ENCODE measurements at places on chromosomes 16 and 17.

DNA sequence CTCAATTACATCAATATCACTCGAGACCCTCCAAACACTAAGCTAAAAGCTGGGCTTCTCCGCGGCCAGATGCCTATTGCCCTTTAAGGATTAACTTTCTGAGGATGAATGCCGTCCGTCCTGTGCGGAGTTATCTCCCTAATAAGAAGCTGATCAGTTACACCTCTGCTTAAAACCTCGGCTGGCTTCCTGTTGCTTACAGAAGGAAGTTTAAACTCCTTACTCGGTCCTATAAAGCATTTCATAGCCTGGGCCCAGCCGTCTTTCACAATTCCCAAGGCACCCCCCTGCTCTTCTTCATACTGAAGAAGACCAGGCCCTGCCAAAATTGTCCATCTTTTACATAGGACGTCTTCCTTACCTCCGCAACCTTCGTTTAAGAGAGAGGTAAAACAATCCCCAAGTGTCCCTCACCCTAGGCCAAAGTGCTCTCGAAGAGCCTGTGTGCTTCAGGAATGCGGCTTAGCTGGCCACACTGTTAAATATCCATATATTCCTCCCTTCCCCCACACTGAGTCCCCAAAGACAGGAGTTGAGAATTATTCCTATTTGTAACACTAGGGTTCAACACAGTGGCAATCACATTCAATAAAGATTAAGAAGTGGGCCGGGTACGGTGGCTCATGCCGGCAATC is 112.6 kb upstream of the IRX5 start:
- DNase-seq = no peak

DNA sequence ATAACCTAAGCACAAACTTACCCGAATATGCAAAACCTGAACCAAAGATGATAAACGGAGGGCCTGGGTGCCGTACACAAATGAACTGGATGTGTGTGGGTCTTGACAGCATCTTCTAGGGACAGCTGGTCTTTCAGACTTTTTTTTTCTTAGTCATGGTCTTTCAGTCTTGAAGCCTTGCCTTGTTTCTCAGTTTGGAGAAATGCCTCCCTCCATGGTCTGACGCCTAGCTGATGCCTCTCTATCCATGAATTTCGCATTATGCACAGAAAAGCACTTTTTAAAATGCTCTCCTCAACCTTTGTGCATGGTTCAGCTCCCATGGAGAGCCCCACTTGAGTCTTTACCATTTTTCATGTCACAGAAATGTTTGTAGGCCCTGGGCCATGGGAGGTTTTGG is 52.8 kb upstream of the LYRM9 start:
- no peak for DNase-seq

DNA sequence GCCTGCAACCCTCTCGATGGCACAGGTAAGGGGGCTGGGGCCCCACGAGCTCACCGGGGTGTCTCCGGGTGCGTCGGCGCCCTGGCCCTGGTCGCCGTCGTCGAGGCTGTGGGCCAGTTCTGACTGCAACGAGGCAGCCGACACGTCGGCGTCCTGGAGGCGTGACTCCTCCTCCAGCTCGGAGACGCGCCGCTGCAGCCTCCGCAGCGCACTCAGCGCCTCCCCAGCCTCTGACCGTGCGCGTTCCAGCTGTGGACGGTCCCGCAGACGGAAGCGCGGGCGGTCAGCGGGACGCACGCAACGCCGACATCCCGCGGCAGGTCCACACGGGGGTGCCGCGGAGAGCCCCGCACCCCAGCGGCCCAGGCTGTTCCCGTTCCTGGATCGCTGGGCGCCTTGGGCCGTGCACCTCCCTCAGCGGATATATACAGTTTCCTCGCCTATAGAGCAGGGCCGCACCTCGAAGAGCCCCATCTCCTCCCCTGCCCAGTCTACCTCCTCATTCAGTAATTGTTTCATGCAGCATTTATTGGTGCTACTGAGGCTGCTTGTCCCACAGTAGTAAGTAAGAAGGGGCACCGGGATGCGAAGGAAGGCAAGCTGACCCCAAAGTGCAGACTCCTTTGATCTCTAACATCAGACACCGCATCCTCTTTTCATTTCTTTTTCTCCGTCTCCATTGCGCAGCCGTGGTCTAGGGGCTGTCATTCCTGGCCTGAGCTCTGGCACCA is 5.8 kb downstream of the THOC6 start:
- DNase-seq = no peak

- no peak for DNase-seq
These were observed 44.3 kb upstream of the HELZ start for GRCh38 chr17:67289181-67289876.

DNA sequence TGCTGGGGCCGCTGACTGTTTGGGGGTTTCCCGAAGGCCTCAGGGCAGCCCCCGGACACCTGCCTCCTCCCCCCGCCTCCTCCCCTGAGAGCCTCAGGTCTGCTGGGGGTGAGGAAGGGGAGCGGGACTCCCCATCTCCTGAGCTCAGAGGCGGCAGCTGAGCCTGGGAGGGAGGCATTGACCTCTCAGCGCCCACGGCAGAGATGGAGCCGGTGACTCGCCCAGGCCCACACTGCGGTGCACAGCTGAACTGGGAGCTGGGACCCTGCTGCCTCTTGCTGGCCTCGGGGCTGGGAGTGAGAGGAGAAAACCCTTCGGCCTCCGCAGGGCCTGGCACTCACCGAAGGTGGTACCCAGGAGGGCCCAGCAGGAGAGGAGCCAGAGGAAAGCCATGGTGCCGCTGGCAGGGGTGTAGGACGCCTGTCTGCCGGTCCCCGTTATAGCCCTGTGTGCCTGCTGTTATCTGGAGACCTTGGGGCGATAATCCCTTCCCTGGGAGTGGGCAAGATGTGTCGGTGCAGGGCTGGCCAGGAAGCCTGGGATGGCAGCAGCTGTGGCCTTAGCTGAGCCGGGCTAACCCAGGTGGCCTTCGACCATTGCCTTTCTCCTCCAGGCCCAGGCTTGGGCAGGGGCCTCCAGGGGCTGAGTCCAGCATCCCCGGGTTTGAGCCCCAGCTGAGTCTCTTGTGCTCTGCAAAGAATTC is at the start of gene CTRB2:
Gene CTRB2 (minus strand): TSS at position 413 of the 703 bp plus-strand sequence. CDS start 20 bp downstream, at position 393.
- no peak for DNase-seq

DNA sequence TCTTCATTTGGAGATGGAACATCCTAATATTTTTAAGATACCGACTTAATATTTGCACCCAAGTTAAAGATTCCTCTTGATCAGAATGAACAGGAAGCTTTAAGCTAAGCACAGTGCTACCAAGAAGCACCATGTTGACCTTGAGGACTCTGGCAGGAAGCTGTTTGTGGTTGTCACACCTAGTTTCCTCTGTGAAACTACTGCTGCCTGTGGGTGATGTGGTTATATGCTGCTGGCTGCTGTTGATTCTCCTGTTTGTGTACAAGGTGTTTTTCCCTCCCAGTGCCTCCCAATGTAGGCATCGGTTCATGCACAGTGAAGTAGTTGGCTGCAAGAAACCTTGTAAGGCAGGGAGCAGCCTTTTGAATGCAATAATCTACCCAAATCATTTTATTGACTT is 23.4 kb downstream of the RBL2 start:
- no peak for DNase-seq

GRCh38 chr16:35711435-35711834 is 2252.0 kb downstream of the TP53TG3F start:
- DNase-seq = no peak

DNA sequence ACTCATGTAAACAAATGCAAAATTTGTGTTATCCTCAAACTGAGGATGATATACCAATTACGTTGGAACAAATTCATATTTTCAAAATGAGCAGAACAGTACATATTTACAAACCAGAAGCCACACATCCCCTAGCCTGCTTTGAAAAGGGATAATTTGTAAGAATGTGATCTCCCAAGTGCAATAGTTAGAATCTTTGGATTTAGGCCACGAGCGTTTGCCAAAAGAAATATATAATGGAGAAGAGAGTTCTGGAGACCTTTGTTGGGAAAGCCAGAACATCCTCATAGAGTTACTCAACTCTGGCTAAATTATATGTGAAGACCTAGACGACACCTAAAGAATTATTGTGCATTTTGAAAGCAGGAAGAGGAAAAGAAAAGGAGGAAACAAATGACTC is 449.3 kb downstream of the KCNJ2 start:
- DNase-seq = no peak

DNA sequence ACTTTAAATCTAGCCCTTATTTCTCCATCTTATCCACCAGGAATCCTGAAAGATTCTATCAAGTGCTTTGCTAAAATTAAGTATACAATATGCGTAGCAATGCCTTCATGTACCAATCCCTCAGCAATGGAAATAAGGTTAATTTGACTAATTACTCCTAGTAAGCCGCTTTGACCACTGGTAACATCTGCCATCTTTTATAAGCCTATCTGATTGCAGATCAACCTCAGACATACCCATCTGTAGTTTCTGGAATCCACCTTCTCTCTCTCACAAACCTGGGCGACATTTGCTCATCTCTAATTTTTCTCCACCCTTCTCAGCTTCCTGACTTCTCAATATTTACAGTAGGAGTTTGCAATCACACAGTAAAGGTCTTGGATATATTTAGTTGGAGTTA is 138.8 kb upstream of the CRHR1 start:
- no peak for DNase-seq

DNA sequence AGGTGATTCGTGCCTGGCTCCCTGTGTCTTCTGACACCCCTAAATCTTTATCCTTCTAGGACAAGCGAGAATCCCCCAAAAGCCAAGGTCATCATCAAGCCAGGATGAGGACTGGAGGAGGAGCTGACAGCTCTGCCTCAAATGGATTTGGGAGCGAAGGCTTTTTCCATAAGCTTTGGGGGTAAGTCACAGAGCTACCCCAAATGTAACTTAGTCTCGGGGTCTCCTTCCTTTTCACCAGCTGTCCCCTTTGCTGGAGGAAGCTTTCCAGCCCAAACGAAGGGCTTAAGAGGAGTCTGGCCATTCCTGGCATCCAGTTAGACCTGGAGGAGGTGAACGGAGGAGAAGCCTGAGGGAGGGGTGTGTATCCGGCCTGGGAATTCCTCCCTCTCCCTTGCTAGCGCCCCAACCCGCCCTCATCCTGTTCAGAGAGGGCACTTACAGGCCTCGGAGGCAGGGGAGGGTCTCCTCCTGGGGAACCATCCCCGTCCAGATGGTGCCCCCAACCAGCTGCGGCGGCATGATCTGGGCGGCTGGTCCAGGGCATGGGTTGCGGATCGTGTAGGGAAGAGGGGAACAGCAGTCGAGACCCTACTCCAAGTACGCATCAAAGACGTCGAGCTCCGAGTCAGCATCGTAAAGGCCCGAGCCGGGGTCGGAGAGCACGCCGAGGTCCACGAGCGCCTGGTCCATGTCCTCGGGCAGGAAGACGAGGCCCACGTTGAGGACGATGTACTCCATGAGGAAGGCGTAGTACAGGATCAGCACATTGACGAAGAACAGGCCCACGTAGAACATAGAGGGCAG is 938 bp downstream of the DEXI start:
- DNase-seq = no peak

GRCh38 chr17:33227911-33228310 is 65.2 kb downstream of the ASIC2 start:
- no peak for DNase-seq

- no peak for DNase-seq
These were observed 15.3 kb upstream of the TNFRSF13B start for GRCh38 chr17:16987066-16987829.

GRCh38 chr17:81513372-81513752 is 763 bp upstream of the ACTG1 start:
- DNase-seq = no peak

DNA sequence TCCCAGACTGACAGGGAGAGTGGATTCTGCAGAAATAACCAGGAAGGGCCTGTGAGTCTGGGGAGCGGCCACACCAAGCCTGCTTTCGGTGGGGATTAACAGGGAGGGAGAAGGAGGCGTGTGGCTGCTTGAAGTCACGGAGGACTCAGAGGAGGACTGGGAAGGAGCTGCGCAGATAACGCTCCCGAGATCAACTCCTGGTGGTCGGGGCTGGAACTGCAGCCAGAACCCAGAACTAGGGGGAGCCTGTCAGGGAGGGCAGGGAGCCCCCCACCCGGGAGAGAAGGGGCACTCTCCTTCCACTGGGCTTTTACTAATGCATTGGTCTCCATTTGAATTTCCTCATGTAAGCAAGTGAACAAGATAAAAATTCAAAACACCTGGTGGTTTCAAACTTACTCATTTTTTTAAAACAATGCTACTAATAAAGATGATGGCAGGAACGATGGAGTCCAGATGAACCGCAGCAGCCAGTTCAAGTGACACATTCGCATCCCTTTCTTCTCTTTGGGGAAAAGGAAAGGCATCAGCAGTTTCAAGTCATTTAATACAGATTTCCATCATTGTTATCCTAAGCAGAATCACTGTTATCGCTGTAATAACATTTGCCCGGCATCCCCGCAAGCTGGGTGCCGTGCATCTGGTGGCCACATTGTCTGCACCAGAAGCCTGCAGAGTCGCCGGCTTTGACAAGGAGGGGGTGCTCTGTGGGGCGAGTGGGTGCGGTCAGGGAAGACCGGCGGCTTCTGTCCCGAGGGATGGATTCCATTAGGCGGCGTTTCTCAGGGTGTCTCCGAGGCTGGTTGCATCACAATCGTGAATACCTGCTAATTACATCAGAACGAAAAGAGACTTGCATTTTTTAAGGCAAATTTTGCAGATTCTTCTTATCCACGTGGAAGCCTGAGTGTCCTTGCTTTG is 183.0 kb downstream of the FOXL1 start:
- no peak for DNase-seq

GRCh38 chr17:78997881-78998280 is 11.7 kb downstream of the CANT1 start:
- no peak for DNase-seq

DNA sequence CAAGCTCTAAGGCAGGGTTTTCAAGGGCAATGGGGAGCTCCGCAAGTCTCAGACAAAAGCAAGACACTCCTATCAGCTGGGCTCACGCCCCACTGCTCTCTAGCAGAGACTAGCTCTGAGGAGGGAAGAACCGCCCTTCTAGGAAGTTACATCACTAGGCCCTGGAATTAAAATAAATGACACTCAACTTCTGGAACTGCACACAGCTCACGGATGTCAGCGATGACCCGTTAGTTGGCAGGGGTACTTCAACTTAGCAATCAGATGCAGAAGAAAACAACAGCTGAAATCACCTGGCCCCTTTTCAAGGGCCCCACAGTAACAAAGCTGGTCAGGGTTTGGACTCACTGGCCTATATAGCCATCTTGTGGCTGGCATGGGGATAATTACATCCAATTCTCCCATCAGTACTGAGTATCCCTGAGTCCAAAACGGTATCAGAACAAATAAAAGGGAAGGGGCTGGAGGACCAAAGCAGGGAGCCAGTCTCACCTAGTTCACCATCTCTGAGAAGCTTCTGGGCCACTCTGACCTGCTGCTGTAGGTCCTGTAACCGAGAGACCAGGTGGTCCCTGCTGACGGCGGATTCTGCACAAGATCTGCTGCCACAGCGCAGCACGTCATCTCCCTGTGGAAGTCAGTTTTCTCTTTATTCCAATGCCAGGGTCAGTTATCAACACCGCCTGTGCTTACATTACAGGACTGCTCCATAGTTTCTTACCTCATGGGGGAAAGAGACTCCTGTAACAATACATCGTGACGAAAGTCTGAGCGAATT is 22.2 kb downstream of the SERPINF1 start:
- DNase-seq = no peak

DNA sequence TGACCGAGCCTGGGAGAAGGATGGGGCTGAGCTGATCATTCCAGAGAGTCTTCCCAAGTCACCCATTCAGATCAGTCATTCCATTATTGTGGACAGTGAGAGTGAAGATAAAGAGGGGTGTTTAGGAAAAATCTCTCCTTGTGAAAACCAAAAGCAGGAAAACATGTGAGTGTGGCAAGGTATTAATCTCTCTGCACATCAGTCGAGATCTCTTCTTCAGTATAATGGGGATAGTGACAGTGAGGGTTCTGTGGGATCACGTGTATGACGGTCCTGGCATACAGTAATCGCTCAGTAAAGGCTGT is 35.4 kb downstream of the CHD9 start:
- no peak for DNase-seq

- DNase-seq = no peak
These were observed 10.6 kb downstream of the SLC16A3 start for GRCh38 chr17:82239401-82239925.

Measured in cortex of kidney (tissue), 1 donor.